ENCODE measurements at places on chromosomes 4 and X.
A peak's percentile ranks its signal among the peaks of the same experiment; 100 is the strongest.

- DNase-seq = peak; percentile 18
Observed at GRCh38 chrX:1661048-1661921, 46.4 kb downstream of the ASMT start.

- DNase-seq = no peak
Observed at GRCh38 chrX:134551376-134552048, 91.5 kb downstream of the HPRT1 start.

GRCh38 chr4:39721788-39722187 is 23.9 kb downstream of the UBE2K start:
- DNase-seq = no peak

DNA sequence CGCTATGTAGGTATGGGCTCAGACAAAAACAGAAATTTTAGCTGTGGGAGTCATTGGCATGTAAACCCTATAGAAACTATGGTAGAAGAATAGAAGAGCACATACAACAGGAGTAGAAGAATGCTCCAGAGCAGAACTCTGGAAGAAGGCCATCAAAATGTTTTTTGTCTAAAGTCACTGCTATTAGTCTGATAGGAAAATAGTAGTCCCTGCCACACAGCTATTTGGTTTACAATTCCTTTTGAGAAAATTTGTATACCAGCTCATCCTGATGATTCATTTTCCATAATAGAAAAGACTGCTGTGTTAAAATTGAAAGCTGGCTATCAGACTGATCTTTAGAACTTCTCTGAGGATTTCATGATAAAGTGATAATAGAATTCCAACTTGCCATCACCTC is 32.8 kb upstream of the ADAD1 start:
- no peak for DNase-seq

GRCh38 chrX:48021026-48021900 is 14.5 kb downstream of the SPACA5 start:
- peak; percentile 30 for DNase-seq

DNA sequence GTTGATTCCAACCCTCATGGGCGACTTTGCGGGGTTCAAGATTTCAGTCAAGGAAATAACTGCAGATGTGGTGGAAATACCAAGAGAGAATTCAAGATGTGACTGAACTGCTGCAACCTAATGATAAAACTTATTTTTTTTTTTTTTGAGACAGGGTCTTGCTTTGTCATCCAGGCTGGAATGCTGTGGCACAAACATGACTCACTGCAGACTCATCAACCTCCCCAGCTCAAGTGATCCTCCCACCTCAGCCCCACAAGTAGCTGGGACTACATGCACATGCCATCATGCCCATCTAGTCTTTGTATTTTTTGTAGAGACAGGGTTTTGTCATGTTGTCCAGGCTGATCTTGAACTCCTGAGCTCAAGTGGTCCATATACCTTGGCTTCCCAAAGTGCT is 19.5 kb upstream of the WDFY3 start:
- no peak for DNase-seq

GRCh38 chr4:183558873-183559272 is 54.0 kb downstream of the ING2 start:
- DNase-seq = no peak

DNA sequence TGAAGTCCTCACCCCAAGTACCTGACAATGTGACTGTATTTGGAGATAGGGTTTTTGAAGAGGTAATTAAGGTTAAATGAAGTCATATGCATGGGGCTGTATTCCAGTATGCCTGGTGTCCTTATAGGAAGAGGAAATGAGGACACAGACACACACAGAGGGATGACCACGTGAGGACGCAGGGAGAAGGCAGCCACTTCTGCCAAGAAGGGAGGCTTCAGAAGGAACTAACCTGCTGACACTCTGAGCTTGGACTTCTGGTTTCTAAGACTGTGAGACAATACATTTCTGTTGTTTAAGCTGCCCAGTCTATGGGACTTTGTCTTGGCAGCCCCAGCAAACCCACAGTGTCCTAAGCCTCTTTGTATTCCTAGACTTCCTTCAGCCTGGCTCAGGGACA is 3.0 kb upstream of the SLC2A9 start:
- no peak for DNase-seq

All from stimulated activated CD8-positive, alpha-beta memory T cell treated with anti-CD3 and anti-CD28 coated beads, Interleukin-7, amount 100 ng/mL, for 1 hour (primary cell).